ENCODE measurements at places on chromosomes 6 and 20. TPM values are rescaled to one million over a fixed set of nuclear protein-coding genes. Genes with fewer than 3 reads are reported as not detected.

DNA sequence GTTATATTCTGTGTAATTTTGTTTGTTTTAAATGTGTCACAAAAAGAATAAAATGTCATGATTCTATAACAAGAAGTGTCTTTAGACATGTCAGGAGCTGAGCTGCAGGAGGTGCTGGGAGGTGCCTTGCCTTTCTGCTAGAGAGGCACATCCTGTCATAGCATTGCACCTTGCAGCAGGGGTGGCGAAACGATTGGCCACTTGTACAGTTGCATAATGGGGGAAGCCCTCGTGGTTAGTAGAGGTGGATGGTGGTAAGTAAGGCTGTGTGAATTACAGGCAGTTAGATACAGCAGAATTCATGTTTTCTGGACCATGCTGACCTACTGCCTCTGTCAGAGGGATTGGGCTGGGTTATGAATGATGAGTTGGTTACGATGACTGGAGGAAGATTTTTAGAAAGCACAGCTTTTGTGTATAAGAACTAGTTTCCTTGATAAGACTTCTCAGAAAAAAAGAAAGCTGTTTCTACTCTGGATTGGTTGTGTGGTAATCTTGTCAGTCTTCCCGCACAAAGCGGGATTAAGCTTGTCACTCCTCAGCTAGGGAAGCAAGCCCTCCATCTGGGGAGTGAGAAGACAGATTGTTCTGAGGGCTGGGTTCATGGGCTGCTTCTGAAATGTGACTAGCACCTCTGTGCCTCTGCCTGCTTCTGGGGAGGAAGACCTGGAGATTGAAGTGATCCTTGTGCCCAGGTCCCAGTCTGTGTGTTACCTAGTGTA is 74.9 kb downstream of the FOXO3 start:
- peak; percentile 88 for DNase-seq

DNA sequence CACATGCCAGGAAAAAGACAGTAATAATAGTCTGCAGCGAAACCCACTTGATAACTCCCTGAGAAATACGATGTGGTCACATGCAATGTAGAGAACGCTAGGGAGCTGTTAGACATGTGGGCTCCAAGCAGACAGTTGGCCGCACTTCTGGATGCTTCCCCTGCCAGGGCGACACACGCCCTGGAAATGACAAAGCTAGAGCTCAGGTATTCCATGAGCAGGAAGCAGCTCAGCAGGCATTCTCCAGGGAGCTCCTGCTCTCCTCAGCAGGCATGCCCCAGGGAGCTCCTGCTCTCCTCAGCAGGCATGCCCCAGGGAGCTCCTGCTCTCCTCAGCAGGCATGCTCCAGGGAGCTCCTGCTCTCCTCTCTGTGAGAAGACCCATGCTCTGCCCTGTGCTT is 52.4 kb upstream of the NXT1 start:
- DNase-seq = no peak

Gene LRRC1
- total RNA-seq = 12.8 TPM

Gene NKX2-4
- not detected for total RNA-seq

DNA sequence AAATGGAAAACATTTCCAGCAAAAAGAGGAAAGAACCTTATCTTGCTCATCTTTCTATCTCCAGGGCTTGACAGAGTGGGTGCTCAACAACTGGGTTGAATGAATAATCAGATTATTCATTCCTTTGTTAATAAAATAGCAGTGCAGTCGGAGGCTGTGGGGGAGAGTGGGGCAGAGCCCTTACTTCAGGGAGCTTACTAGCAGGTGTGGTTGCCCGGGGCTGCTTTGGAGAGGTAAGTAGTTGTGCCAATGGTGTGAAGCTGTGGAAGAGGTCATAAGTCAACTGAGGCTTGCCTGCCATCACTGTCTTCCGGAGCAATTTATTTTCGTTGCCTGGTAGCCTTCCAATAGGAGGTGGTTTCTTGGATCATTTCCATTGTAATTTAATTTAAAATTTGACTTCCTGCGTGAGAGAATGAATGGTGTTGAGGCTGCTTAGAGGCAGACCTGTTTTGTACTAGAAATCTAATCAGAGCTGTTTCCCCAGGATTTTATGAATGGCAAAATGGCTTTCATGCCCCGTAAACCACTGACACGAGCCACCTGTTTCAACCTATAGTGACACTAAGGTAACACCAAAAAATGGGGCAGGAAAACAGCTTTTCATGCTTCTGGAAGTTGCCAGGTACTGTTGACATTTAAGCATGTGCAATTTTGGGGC is 51.4 kb downstream of the ZDHHC14 start:
- no peak for DNase-seq

Gene PCK1
- total RNA-seq = under 0.01 TPM

- no peak for DNase-seq
These were observed 14.5 kb downstream of the BTBD9 start for GRCh38 chr6:38625217-38625616.

DNA sequence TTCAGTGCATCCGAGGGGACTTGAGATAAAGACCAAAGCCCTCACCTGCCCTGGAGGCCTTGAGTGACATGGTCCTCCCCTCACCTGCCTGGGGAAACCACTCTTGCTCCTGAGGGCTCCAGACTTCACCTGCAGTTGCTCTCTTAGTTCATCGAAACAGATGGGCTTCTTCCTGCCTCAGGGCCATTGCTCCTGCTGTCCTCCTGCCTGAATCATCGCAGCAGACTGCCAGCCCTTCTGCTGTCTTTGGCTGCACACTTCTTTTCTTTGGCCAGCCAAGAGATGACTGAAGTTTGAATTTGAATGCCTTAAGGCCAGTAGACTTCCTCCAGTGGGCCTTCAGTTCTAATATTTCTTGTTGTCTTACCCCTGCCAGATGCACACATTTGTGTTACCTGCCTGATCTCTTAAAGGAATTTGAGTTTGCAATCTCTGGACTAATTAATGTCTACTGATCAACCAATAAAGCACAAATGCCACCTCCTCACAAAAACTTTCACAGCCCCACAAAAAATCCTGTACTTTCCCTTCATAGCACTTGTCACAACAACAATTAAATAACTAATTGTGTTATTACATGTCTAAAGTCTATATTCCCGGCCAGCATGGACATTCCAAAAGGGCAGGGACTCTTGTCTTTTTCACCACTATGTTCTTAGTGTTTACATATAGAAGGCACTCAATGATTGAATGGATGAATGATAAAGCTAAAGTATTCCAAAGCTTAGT is 56.7 kb upstream of the SGK1 start:
- DNase-seq = peak; percentile 75

GRCh38 chr20:59996108-59996507 is 37.9 kb downstream of the CDH26 start:
- peak; percentile 34 for DNase-seq

Gene COL19A1
- 4.0 TPM for total RNA-seq

DNA sequence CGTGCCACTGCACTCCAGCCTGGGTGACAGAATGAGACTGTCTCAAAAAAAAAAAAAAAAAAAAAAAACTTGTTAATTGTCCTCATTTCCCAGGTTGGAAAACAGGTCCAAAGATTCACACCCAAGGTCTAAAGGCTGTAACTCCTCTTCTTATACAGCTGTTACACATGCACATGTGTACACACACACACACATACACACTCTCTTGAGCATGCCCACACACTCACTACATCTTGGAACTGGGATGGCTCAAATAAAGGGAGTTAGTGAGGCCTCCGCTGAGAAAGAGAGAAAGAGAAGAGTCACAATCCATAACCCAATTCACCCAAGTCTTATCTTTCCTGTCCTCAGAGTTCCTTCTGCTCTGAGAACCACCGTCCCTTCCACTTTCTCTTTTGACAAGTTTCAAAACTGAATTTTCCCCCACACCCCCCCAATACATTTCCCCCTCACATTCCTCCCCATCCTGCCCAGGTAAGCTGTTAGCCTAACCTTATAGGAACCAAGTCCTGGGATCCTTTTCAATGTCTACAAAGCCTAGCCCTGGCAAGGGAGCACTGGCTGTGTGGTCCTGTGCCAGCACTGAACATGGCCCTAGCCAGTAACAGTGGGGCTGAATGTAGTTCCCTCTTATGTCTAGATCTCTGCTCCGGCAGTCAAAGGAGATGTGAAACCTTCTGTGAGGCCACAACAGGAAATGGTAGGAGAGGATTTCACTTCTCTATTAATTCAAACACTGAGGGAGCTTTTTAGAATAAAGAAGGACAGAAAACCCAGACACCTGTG is 3.2 kb upstream of the HLA-DMB start:
- no peak for DNase-seq

- no peak for DNase-seq
These were observed 101.2 kb downstream of the MKKS start for GRCh38 chr20:10332656-10333415.

DNA sequence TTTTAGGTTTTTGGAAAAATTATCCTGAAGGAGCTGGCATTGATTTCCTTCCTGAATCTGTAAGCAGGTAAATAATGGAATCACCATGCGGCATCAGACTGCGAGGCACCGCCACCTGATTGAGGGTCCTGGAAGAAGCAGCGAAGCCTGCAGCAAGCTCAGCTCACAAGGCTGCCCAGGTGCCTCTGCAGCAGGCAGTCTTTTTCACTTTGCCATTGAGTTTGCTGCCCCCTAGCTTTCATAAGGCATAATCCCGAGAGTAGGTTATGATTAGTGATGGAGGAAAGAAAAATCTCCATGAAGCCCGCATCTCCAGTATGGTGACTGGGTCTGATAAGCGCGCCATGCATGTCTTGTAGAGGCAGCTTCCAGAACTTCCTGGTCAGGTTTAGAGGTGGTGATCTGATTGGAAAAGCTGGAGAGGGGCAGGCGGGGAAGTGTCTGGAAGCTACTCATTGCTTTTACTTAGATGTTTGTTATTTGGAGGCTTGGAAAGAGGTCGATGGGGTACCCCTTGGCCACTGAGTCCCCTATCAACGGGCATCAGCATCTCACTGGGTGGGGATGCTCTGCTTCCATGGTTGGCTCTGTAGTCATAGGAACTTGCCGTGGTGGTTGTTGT is 26.7 kb downstream of the IYD start:
- DNase-seq = no peak

DNA sequence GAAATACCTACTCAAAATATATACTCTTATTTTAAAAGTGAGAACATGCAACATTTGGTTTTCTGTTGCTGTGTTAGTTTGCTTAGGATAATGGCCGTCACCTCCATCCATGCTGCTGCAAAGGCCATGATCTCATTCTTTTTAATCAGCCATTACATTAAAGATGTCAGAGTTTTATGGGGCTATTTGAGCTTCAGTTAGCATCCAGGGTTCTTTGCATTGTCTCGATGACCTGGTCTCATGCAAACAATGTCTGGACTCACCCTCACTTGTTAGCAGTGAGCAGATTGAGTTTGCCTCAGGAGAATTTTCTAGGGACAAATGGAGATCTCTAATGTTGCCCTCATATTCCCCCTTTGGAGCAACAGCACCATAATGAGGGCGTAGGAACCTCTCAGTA is 458.7 kb upstream of the AGPAT4 start:
- no peak for DNase-seq

Gene PSORS1C2
- not detected for total RNA-seq

- no peak for DNase-seq
These were observed 229.7 kb downstream of the PRL start for GRCh38 chr6:22067122-22067521.

Gene ZSCAN23
- total RNA-seq = 2.9 TPM

- DNase-seq = no peak
These were observed 175.2 kb downstream of the ZMYND8 start for GRCh38 chr20:47181056-47181862.

GRCh38 chr20:63822276-63822696 is 8.8 kb downstream of the ZBTB46 start:
- DNase-seq = no peak

Gene POLH
- total RNA-seq = 9.1 TPM

GRCh38 chr6:31083742-31084354 is 28.5 kb downstream of the C6orf15 start:
- no peak for DNase-seq

Gene PRDM1
- total RNA-seq = 1.8 TPM

Gene EIF6
- total RNA-seq = 106 TPM

GRCh38 chr6:53925891-53926290 is 131.1 kb downstream of the LRRC1 start:
- no peak for DNase-seq

DNA sequence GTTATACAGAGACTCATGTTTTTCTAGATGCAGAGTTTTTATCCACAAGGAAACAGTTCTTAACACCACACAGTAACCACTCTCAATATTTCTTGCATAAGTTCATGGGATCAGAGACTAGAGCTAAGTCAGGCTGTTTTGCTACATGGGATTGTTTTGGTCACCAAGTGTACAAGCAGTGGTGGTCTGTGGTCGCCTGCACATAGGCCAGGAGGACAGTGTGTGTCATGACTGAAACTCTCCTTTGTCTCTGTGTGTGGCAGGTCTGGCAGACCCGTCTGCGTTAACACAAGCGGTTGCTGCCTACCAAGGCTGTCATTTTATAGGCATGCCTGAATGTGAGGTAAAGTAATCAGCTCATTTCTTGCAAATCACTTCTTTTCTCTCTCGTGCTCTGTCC is 18.9 kb downstream of the WRNIP1 start:
- DNase-seq = no peak

GRCh38 chr6:29236060-29236459 is 65.4 kb downstream of the OR2J2 start:
- DNase-seq = no peak

GRCh38 chr6:131688286-131688685 is 12.9 kb downstream of the OR2A4 start:
- no peak for DNase-seq

GRCh38 chr6:12113190-12113577 is 101.1 kb downstream of the HIVEP1 start:
- no peak for DNase-seq

DNA sequence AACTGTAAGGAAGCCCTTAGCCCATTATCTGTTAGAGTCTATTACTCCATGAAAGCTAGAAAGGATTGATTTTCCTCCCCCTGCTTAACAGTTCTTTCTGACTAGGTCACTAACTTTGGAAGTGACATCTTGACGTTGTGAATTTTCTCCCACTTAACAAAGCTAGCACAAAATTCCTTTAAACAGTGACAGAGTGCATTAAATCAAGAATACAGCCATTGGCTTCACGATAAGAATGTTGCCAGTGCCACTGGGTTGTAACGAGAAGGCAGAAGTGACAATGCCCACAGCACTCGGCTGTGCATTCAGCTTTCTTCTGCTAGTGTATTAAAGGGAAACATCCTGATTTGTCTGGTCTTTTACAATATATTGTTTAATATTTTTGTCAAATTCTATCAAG is 182.7 kb upstream of the DTNBP1 start:
- no peak for DNase-seq

- DNase-seq = no peak
These were observed 110.3 kb upstream of the BACH2 start for GRCh38 chr6:90406957-90407356.

DNA sequence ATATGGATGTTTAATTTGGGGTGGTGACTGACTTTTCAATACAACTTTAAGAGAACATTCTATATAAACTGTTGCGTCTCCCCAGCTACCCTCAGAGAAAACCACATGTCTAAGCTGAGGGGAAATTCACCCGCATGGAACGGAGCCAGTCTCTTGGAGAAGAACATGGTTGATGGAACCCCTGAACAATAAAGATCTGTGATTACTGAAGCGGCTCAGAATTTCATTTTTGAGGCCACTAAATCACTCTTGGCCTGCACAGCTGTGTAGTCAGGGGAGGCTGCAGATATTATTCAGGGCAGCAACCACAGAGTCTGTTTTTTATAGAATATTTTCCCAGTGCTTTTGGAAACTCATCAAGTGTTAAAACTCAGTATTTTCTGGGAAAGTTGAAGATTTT is 73.8 kb downstream of the EYA4 start:
- no peak for DNase-seq

Gene VNN1
- 2.7 TPM for total RNA-seq

Gene IP6K3
- total RNA-seq = 1.2 TPM

GRCh38 chr6:143040018-143040417 is 20.7 kb upstream of the AIG1 start:
- DNase-seq = no peak

- DNase-seq = no peak
These were observed 232.9 kb upstream of the SASH1 start for GRCh38 chr6:148109732-148110131.

Gene ZBTB22
- total RNA-seq = 17.9 TPM
